ENCODE measurements at places on chromosomes 6 and 20.

- DNase-seq, result no peak
These were observed 63.7 kb downstream of the RNGTT start for GRCh38 chr6:88899569-88900316.

GRCh38 chr6:22925304-22925835, 356.0 kb downstream of the HDGFL1 start:
- no peak for DNase-seq

- DNase-seq, result no peak
These were observed 41.7 kb downstream of the SYNE1 start for GRCh38 chr6:152595499-152595898.

DNA sequence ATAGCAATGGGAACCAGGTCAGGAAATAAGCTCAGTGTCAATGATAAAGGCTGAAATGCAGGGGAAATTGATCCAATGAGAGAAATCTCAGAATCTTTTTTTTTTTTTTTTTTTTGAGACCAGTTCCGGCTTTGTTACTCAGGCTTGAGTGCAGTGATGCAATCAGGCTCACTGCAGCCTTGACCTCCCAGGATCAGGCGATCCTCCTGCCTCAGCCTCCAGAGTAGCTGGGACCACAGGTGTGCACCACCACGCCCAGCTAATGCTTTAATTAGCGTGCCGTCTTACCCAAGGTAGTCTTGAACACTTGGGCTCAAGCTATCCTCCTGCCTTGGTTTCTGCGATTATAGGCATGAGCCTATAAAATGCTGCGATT, 296.5 kb downstream of the ZNF217 start:
- no peak for DNase-seq

DNA sequence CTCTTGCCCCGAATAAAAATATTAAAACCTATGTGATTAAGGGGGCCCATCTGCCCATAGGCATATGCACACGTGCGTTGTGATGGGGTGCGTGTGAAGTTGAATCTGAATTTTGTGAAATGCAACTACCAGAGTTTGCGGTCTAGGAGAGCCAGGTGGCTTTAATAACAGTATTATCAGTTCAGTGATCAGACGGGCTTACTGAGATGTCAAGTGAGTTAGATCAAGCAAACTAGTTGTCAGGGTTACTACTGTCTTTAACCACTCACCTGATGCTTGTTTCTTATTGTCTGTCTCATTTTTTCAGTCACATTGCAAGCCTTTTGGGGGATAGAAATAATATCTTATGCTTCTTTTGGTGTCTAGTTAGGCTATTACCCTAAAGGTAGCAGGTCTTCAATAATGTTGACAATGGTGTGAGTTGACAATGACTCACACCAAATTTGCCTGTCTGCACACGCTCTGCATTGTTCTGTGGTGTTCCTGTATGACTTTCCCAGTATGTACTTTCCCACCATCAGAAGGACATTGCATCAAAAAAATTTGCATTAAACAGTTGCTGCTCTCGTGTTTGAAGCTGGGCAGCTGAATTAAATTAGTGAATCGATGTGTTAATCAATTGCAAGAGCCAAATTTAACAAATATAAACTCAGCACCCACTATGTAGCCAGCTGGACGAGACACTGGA, 103.1 kb upstream of the NAA20 start:
- DNase-seq, result peak; percentile 47

DNA sequence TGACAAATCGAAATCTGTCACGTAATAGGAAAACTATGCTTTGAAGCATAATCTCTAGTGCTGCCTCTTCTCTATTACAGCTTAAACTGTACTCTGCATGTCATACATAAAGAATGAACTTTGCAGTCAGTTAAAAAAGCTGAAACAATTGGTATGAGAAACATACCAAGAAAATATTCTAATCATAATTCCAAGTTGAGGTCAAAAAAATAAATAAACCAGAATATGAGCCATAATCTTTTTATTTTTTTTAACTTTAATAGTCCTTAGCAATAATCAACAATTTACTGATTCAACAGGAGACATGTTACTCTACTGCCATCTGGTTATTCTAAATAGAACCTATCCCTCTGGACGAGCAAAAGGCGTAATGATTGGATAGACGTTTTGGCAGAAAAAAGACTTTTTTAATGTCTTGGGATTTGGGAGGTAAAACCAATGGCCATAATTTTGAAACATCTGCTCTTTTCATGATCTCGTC, 224.4 kb upstream of the FLRT3 start:
- DNase-seq, result no peak

GRCh38 chr6:154106251-154106650, 67.2 kb downstream of the OPRM1 start:
- DNase-seq, result no peak

GRCh38 chr20:32896521-32897280, 38.0 kb downstream of the EFCAB8 start:
- DNase-seq, result no peak

- DNase-seq, result no peak
These were observed 147.6 kb upstream of the FAM83B start for GRCh38 chr6:54698974-54699373.

GRCh38 chr6:7391151-7391550, 1.5 kb downstream of the RIOK1 start:
- DNase-seq, result no peak

DNA sequence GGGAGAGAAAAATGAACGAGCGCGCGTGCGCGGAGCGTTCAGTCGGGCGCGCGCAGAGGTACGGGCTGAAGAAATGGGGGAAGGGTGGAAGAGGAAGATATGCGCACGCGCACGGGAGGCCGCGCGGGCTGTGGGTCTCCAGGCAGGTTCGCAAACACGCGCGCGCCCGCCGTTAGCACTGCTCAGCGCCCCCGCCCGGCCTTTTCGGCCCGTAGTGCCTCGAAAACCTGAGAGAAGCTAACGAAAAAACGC, 393 bp downstream of the BCLAF1 start:
- peak; percentile 91 for DNase-seq

- DNase-seq, result peak; percentile 68
These were observed 89.7 kb upstream of the QKI start for GRCh38 chr6:163324688-163325389.

DNA sequence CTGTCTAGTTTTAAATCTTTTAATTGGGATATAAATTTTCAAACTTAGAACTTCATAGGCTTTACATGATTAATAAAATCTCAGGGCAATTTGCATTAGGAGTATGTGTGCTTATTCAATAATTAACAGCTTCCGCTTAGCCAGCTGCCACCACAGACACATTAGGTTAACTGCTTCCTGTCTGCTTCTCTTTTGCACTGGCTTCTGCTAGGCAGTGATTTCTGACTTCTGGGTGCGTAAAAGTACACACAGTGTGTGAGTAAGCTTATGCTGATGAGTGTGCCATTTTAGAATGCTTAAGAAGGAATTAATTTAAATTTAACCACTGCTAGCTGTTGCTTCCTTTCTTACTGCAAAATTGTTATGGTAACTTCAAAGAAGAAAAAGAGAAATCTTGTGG, 73.9 kb downstream of the F13A1 start:
- no peak for DNase-seq

DNA sequence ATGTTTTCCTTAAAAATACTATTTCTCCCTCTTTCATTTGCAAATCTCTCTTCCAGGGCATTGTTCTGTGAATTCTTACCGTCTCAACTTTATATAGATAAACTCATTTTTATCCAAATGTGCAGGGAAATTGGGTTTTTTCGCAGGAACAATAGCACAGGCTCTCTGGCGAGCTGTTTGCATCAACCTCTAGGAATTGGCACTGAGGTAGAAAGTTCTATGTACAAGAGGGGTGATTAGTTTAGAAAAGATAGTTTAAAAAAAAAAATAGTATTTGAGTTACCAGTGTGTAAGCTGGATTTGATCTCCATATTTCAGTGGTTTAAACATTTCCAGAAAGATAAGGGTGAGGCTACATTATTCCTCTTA, 129.7 kb upstream of the BTN3A2 start:
- no peak for DNase-seq

- no peak for DNase-seq
These were observed 33.0 kb downstream of the GJA10 start for GRCh38 chr6:89927264-89927663.

GRCh38 chr6:13668291-13668928, 43.2 kb downstream of the RANBP9 start:
- no peak for DNase-seq

DNA sequence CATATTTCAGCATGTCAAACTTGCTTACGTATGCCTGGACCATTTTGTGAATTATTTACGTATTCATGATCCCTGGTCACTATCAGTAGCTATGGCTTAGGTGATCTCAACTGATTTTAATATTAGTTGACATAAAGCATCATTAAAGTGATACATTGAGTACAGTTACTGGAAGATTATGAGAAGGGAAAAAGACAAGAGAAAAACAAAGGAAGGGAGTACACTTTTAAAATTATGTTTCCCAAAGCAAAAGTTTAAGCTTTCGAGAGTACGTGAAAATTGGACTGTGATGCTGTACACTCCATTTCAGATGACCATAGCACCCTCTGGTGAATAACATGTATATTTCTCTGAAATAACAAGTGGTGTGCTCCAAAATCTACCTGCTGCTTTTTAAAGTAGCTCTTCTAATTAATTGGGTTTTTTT, 215.0 kb upstream of the HSF2 start:
- DNase-seq, result peak; percentile 54

- peak; percentile 18 for DNase-seq
These were observed 790 bp downstream of the TOX2 start for GRCh38 chr20:43915211-43916072.

DNA sequence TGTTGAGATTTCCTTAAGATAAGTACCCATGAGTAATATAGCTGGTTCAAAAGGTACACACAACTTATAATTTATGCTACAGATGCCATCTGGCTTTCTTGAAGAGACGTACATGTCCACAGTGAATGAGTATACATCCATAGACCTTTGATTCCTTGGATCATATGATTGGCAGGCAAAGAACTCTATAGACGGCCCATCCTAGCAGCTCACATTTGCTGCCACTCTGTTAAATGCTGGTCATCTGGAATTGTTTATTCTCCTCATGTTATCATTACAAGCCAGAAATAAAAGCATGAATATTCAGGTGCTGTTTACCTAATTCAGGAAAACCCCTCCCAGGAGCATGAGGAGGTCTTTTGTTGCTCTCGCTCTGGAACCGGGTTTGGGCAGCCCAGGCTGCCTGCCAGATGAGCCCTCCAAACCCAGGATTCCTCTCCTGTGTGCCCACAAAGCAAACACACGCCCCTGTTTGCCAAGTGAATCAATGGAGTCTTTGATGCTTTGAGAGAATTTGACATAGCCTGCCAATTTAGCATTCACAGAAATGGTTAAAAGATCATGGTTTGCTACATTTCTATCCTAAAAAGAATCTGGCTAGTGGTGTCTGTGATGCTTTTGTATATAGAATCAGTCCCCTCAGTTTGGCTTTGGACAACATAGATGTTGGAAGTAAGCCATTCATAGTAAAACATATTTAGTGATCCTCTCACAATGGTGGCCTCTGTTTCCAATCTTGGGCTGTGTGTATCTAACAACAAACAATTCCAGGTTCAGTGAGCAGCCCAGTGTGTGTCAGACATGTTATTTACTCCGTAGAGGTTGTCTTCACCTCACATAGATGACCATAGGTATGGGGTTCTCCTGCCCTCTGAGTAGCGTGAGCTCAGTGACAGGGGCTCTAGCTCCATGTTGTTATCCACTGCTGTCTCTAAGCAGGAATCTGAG, 17.5 kb upstream of the PLCG1 start:
- DNase-seq, result no peak

DNA sequence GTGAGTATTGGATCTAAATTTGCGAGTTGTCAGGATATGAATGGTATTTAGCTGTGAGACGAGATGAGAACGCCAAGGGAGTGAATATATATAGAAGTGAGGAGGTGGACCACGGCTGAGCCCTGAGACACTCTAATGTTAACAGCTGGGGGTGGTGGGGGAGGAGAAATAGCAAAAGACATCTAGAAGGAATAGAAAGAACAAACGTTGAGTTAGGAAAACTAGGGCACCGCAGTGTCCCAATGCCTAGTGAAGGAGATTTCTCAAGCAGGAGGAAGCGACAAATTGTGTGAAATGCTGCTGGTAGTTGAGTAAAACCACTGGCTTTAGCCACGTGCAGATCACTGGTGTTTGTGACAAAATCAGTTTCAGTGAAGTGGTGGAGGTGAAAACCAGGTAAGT, 56.9 kb downstream of the CD164 start:
- no peak for DNase-seq

- DNase-seq, result peak; percentile 87
These were observed 128.7 kb upstream of the TRAF3IP2 start for GRCh38 chr6:111734068-111735061.

DNA sequence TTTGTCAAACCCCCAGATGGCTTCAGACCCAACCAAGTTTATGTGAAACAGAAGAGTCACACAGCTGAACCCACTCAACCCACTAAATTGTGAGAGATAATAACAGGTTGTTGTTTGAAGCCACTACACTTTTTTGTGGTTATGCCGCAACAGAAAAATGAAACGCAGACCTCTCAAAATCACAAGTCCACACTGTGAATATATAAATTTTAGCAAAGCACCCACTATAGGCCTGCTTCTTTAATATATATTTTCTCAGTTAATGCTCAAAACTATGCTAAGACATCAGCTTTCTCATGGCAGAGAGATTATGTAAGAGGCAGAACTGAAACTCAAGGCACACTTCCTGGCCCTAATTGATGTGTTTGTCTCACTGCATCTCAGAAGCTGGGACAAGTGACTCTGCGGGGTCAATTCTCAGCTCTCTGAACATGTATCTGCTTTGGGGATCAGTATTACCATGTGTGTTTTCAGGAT, 27.7 kb downstream of the MAP3K5 start:
- no peak for DNase-seq

- DNase-seq, result peak; percentile 10
These were observed 614.5 kb downstream of the PHF3 start for GRCh38 chr6:64250126-64250525.

- DNase-seq, result no peak
These were observed 5.5 kb downstream of the CST1 start for GRCh38 chr20:23745247-23745646.

- no peak for DNase-seq
These were observed 31.0 kb downstream of the KCNQ2 start for GRCh38 chr20:63441136-63442099.

GRCh38 chr20:2299301-2299700, 3.5 kb downstream of the TGM3 start:
- no peak for DNase-seq

GRCh38 chr6:10315034-10315433, 99.8 kb downstream of the TFAP2A start:
- DNase-seq, result no peak

DNA sequence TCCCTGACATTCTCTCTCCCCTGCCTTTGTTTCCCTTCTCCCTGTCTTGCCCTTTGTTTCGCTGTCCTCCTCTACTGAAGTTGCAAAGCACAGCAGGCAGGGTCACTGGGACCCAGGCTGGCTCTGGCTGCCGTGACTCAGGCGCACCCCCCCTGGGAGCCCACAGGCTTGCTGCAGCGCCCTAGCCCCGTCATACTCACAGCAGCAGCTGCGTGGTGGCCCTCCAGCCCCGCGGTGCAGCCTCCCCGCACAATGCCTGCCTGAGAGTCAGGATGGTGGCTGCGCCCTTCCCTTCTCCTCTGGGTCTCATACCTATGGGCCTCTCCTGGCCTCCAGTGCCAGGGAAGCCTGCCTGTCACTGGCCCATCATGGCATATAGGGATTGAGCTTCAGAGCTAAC, 41.7 kb downstream of the TXNDC5 start:
- no peak for DNase-seq

GRCh38 chr6:26545627-26546026, 7.5 kb downstream of the HMGN4 start:
- DNase-seq, result no peak

- DNase-seq, result no peak
These were observed 52.5 kb downstream of the ATG5 start for GRCh38 chr6:106273087-106273486.

GRCh38 chr20:44284032-44284431, 27.0 kb downstream of the FITM2 start:
- no peak for DNase-seq

GRCh38 chr6:26306232-26306631, 58.8 kb upstream of the BTN3A2 start:
- DNase-seq, result no peak
